ENCODE measurements at places on chromosomes 1 and 21. TPM values are rescaled to one million over a fixed set of nuclear protein-coding genes. Genes with fewer than 3 reads are reported as not detected.

Gene OR2AJ1
- total RNA-seq = not detected

DNA sequence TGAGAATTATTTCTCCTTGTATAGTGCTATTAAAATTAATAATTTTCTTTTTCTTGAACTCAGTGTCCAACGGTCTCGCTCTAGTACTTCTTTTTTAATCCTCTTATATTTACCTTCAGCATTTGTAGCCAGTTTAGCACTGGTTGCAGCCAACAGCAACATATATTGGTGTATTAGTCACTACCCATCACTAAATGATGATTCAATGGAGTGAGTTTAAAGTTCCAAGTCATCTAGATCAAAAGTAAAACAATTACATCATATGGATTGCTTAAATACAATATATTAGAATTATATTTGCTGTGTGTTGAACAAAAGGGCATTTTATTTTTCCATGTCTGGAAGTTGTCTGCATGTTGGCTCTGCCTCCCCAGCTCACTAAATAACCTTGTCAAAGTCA, 591.8 kb downstream of the ADGRL2 start:
- no peaks in the 10 kb centered on the region for H3K36me3 ChIP-seq
- no peak for DNase-seq
- H3K27ac ChIP-seq = no peak overlapping the region
- H3K4me1 ChIP-seq = no peaks in the 10 kb centered on the region
- H3K4me3 ChIP-seq = no peak overlapping the region
- H3K27me3 ChIP-seq = no peaks in the 10 kb centered on the region

- H3K27me3 ChIP-seq = no peaks in the 10 kb centered on the region
- no peak overlapping the region for H3K27ac ChIP-seq
- H3K36me3 ChIP-seq = no peaks in the 10 kb centered on the region
- DNase-seq = no peak
Measured at GRCh38 chr1:204224655-204225054, 10.9 kb upstream of the GOLT1A start.

GRCh38 chr1:239954836-239955235, 136.8 kb upstream of the FMN2 start:
- DNase-seq = no peak
- no peaks in the 10 kb centered on the region for H3K36me3 ChIP-seq
- no peak overlapping the region for H3K27ac ChIP-seq
- H3K27me3 ChIP-seq = no peaks in the 10 kb centered on the region

Gene MXRA8
- total RNA-seq = 221 TPM

Gene EFNA3
- total RNA-seq = 3.2 TPM

Gene IVL
- not detected for total RNA-seq

DNA sequence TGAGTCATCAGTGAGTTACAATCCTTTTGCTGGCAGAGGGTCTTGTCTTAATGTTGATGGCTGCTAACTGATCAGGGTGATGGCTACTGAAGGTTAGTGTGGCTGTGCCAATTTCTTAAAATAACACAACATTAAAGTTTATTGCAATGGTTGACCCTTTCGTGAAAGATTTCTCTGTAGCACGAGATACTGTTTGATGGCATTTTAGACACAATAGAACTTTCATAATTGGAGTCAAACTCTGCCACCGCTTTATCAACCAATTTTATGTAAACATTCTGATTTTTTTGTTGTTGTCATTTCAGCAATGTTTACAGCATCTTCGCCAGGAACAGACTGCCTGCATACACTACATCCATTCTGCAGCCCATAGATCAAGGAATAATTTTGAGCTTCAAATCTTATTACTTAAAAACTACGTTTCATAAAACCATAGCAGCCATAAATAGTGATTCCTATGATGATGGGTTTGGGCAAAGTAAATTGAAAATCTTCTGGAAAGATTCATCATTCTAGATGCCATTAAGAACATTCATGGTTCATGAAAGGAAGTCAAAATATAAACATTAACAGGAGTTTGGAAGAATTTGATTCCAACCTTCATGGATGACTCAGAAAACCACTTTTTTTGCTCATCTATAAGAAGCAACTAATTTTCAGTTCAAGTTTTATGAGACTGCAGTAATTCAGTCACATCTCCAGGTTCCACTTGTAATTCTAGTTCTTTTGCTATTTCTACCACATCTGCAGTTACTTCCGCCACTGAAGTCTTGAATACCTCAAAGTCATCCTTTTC, 85.9 kb downstream of the TYW3 start:
- H3K36me3 ChIP-seq = no peaks in the 10 kb centered on the region
- no peak overlapping the region for H3K4me3 ChIP-seq
- no peaks in the 10 kb centered on the region for H3K27me3 ChIP-seq
- DNase-seq = no peak
- no peak overlapping the region for H3K27ac ChIP-seq
- no peaks in the 10 kb centered on the region for H3K4me1 ChIP-seq

DNA sequence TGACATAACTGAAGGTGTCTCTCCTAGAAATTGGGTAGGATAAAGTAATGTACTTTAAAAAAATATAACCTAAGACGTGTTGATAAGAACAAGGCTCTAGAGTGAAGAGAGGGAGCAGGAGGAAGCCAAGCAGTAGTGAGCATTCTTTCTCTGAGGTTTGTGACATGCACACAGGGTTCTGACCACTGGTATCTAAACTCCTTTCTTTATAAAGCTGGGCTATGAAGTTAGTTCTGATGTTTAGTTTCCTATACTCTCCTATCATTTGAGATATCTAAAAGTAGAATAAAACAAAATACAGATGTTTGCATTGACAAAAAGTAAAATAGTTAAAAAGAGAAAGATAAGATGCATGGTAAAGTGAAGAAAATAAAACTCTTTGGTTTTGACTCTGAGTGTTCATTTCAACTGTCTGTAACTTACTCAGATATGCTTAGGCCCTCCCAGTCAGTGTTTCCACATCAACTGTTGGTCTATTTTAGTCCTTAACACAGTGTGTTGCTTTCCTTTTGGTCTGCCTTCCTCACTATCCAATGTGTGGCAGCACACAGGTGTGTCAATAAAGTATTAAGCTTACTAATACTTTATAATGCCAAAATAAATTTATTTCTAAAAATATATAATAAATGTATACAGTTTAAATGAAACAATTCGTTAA, 543.5 kb downstream of the PTPRC start:
- no peaks in the 10 kb centered on the region for H3K4me1 ChIP-seq
- H3K4me3 ChIP-seq = no peak overlapping the region
- no peaks in the 10 kb centered on the region for H3K27me3 ChIP-seq
- no peaks in the 10 kb centered on the region for H3K36me3 ChIP-seq
- no peak overlapping the region for H3K27ac ChIP-seq

- H3K4me3 ChIP-seq = no peak overlapping the region
- DNase-seq = no peak
- no peaks in the 10 kb centered on the region for H3K27me3 ChIP-seq
- no peaks in the 10 kb centered on the region for H3K4me1 ChIP-seq
- H3K36me3 ChIP-seq = peaks cover 4% of the 10 kb centered on the region
- no peak overlapping the region for H3K27ac ChIP-seq
Measured at GRCh38 chr1:243315893-243316292, 60.1 kb downstream of the SDCCAG8 start.

DNA sequence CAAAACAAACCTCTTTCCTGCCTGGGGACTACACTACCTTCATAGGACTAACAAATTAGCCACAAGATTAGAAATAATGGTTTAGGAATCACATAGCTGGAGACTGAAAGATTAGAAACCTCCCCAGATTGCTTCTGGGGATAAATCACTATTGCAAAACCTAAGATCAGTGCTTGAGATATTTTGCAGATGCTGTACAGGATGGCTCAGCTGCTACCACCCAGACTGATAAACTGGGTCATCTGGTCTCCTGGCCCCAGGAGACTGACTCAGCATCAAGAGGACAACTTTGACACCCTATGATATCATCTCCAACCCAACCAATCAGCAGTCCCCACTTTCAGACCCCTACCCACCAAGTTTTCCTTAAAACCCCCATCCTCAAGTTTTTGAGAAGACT, 137.0 kb downstream of the LRRC53 start:
- H3K27ac ChIP-seq = no peak overlapping the region
- no peaks in the 10 kb centered on the region for H3K27me3 ChIP-seq
- H3K4me3 ChIP-seq = no peak overlapping the region

GRCh38 chr1:68111519-68112436, 61.4 kb upstream of the DIRAS3 start:
- H3K4me3 ChIP-seq = no peak overlapping the region
- no peaks in the 10 kb centered on the region for H3K4me1 ChIP-seq
- DNase-seq = peak; percentile 83
- no peaks in the 10 kb centered on the region for H3K27me3 ChIP-seq
- H3K36me3 ChIP-seq = no peaks in the 10 kb centered on the region

- peaks cover 2% of the 10 kb centered on the region for H3K36me3 ChIP-seq
- no peak overlapping the region for H3K4me3 ChIP-seq
- H3K4me1 ChIP-seq = no peaks in the 10 kb centered on the region
- H3K27me3 ChIP-seq = no peaks in the 10 kb centered on the region
- H3K27ac ChIP-seq = no peak overlapping the region
Measured at GRCh38 chr1:172601046-172601630, 57.8 kb upstream of the FASLG start.

DNA sequence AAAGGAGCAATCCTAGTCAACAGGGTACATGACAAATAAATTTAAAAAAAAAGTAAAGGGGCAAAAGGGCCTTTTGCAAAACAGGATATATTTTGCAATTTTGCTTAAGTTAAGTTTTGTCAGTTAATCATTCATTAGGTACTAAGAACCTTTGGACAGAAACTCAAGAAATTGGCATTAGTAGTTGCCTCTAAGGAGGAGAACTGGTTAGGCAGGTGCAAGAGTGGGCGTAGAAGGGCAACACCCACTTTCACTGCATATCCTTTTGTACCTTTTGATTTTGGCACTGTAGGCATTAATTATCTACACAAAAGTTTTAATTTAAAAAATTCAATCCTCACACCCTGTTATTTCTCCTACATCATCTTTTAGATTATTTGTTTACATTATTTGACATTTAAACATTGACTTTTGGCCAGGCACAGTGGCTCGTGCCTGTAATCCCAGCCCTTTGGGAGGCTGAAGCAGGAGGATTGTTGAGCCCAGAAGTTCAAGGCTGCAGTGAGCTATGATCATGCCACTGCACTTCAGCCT, 4.3 kb downstream of the DDAH1 start:
- H3K27me3 ChIP-seq = no peaks in the 10 kb centered on the region
- H3K4me3 ChIP-seq = no peak overlapping the region
- no peak overlapping the region for H3K27ac ChIP-seq
- no peaks in the 10 kb centered on the region for H3K36me3 ChIP-seq
- DNase-seq = no peak

GRCh38 chr1:155324717-155325602, 4.3 kb downstream of the RUSC1 start:
- no peaks in the 10 kb centered on the region for H3K36me3 ChIP-seq
- no peaks in the 10 kb centered on the region for H3K27me3 ChIP-seq
- DNase-seq = peak; percentile 86
- peak overlapping the region; percentile 9 for H3K27ac ChIP-seq

DNA sequence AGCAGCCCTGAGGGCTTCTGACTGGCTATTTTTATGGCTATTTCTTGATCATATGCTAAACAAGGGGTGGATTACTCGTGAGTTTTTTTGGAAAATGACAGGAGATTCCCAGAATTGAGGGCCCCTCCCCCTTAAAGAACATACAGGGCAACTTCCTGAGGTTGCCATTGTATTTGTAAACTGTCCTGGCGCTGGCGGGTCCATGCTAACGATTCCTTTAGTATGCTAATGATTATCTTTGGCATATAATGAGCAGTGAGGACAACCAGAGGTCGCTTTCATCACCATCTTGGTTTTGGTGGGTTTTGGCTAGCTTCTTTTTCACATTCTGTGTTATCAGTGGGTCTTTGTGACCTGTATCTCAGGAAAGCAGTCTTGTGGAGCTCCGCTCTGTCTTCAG, 24.1 kb downstream of the FMN2 start:
- H3K4me1 ChIP-seq = no peaks in the 10 kb centered on the region
- H3K27me3 ChIP-seq = no peaks in the 10 kb centered on the region
- H3K4me3 ChIP-seq = no peak overlapping the region
- H3K27ac ChIP-seq = no peak overlapping the region
- no peaks in the 10 kb centered on the region for H3K36me3 ChIP-seq

Gene SERTAD4
- total RNA-seq = 4.5 TPM

DNA sequence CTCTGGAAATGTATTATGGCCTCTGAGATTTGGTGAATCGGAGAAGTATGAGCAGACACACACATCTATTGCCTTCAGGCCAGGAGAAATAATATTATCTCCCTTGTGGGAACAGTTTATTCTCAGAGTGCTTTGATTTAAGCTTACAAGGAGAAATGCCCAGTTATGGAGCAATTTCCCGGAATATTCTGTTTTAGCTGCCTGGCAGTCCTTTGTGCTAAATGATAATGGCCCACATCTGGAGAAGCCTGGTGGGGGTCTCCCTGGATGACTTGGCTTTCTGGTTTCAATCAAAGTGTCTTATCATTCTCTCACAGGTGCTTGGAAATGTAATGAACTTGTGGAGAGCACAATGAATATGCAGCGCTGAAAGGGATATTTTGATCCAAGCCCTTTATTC, 389.6 kb upstream of the USP24 start:
- H3K4me1 ChIP-seq = no peaks in the 10 kb centered on the region
- no peaks in the 10 kb centered on the region for H3K27me3 ChIP-seq
- H3K36me3 ChIP-seq = no peaks in the 10 kb centered on the region
- DNase-seq = no peak
- H3K27ac ChIP-seq = peak overlapping the region; percentile 43
- no peak overlapping the region for H3K4me3 ChIP-seq

Gene A3GALT2
- total RNA-seq = 0.36 TPM

GRCh38 chr1:43919906-43920305, 13.7 kb upstream of the ARTN start:
- no peak overlapping the region for H3K4me3 ChIP-seq
- no peaks in the 10 kb centered on the region for H3K27me3 ChIP-seq
- DNase-seq = peak; percentile 25
- H3K36me3 ChIP-seq = no peaks in the 10 kb centered on the region
- H3K27ac ChIP-seq = no peak overlapping the region

Gene LELP1
- not detected for total RNA-seq

DNA sequence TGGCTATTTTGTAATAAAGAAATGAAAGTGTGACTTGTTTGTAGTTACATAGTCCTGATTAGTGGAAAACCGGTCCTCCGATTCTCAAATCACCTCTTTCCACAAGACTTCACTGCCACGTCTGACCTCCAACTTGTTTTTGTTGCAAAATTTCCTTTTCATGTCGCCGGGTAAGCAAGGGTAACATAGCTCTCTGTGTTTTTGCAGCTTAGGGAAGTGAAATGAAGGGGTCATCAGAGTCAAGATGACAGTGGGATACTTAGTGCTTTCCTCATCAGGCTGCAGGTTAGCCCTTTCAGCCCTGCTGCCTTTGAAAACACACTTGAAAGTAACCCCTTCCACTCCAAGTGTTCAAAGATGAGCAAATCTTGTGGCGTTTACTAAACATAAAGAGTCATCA, 217.9 kb downstream of the USP25 start:
- H3K4me3 ChIP-seq = no peak overlapping the region
- H3K27me3 ChIP-seq = no peaks in the 10 kb centered on the region
- no peak for DNase-seq
- H3K36me3 ChIP-seq = no peaks in the 10 kb centered on the region
- no peak overlapping the region for H3K27ac ChIP-seq

GRCh38 chr1:36342426-36343185, 19.2 kb upstream of the EVA1B start:
- H3K27ac ChIP-seq = no peak overlapping the region
- H3K4me1 ChIP-seq = no peaks in the 10 kb centered on the region
- DNase-seq = peak; percentile 77
- no peak overlapping the region for H3K4me3 ChIP-seq
- no peaks in the 10 kb centered on the region for H3K36me3 ChIP-seq

Gene C1orf87
- 0.51 TPM for total RNA-seq
